ENCODE measurements at places on chromosomes 2 and 18. TPM values are rescaled to one million over a fixed set of nuclear protein-coding genes. Genes with fewer than 3 reads are reported as not detected.

- no peak for DNase-seq
Observed at GRCh38 chr2:139357972-139358371, 577.8 kb upstream of the NXPH2 start.

- DNase-seq: no peak
Observed at GRCh38 chr2:108634576-108635160, 84.6 kb upstream of the RANBP2 start.

- DNase-seq: no peak
Observed at GRCh38 chr18:25737710-25738311, 352.6 kb downstream of the SS18 start.

DNA sequence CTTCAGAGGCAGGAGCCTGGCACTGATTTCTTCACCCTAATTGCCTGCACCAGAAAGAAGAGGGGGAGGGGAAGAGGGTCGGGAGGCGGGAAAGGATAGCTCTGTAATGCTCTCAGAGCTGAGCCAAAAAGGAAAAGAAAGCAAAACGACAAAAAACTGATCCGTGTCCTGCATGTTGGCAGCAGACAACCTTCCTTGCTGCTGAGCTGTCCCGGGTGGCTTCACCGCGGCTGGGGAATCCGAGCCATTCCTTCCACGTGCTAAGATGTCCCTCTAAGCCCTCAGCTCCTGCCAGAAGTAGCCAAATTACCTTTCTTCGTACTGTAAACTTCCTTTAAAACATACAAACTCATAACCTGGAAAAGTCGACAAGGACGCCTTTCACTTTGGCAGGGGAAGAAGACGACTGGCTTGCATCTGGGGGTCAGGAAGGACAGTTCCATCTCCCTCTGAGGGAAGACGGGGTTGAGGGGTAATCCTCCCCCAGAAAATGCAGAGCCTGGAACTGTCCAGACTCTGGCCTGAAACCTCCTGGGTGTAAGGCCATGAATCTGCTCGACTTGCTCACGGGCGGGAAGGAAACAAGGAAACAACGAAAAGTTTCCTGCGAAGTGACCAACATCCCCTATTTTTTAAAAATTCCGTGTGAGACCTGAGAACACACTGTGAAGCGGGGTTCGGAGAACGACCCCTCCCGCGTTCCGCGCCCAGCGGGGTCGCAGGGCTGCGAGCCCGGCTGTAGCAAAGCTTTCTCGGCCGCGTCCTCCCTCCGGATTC is 7.7 kb downstream of the OTX1 start:
- no peak for DNase-seq

GRCh38 chr2:235217846-235218245 is 266.0 kb downstream of the SH3BP4 start:
- no peak for DNase-seq

DNA sequence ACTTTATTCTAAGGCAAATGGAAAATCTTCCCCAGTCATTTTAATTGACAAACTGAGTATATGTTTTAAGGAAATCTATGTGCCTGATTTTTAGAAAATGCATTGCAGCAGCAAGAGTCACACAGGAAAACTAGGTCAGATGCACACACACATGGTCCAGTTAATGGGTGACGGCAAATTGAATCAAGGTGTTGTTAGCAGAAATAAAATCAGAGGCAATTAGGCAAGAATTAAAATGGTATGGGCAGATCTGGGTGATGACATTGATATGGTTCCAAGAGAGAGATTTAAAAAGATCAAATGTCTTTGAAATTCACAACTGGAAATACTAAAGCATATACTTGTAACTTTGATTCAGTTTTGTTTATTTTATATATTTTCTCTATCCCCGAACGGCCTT is 174.2 kb upstream of the CDH19 start:
- no peak for DNase-seq

DNA sequence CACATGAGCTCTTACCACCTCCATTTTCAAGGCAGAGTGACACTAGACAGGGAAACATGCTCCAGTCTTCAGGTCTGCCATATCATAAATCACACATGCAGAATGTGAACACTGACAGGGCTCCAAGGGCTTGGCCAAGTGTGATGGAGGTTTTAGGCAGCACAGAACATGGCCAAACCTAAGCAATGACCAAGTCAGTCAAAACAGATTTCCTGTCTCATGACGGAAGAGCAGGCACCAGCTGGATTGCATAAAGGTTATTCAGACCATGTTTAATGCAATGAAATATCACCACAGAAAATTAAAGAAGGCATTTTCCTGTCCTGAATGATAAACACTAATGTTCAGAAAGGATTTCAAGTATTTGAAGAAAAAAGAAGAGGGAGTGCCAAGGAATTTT is 72.5 kb downstream of the SUMO1 start:
- no peak for DNase-seq

The G6PC2 gene
- polyA plus RNA-seq: not detected

Data from liver (tissue), 10 donors.